NCI-H1105 treated with DMSO at 0.1 percent for 48 hours (cell line): ENCODE measurements at places on chromosomes 11 and 22.
A peak's percentile ranks its signal among the peaks of the same experiment; 100 is the strongest.

- no peak for DNase-seq
These were observed 2.1 kb downstream of the C22orf23 start for GRCh38 chr22:37951305-37951704.

DNA sequence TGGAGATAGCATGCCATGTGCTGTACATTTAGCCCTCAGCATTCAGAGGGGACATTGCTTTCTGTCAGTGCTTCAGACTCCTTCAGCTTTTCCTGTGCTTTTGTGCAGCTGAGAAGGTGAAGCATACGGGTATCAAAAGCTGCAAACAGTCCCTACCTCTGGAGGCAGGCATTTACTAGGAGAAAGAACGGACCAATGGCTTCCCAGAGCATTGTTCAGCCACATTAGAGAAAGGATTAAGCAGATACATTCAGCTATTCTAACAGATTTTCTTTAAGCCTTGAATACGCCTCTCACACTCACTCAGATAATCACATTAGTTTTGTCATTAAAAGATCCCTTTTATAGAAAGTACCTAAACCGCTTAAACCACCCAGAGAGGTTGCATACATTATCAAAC lies 80.7 kb upstream of the FAM181B start:
- DNase-seq: no peak

- DNase-seq: no peak
These were observed 395.6 kb downstream of the LARGE1 start for GRCh38 chr22:33524511-33525260.

DNA sequence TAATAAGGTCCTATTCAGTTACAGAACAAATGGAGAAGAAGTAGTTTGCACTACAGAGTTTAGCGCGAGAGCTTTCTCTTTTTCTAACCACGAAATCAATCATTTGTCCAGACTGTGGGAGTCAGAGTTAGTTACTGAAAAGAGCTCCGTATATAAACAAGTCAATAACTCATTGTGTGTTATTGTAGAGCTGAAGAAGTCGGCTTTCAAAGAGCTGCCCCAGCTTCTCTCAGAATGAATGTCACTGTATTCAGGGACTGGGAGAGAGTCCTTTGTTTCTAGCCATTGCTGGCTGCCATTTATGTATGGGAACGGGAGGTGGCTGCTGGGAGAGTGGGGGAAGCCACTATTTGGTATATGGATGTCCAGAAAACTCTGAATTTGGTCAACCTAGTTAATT lies 227.8 kb downstream of the DCDC1 start:
- DNase-seq: peak; percentile 3

- DNase-seq: no peak
These were observed 42.8 kb downstream of the PRDM11 start for GRCh38 chr11:45189230-45189629.

GRCh38 chr22:43213051-43213450 lies 26.1 kb upstream of the TTLL12 start:
- DNase-seq: no peak

DNA sequence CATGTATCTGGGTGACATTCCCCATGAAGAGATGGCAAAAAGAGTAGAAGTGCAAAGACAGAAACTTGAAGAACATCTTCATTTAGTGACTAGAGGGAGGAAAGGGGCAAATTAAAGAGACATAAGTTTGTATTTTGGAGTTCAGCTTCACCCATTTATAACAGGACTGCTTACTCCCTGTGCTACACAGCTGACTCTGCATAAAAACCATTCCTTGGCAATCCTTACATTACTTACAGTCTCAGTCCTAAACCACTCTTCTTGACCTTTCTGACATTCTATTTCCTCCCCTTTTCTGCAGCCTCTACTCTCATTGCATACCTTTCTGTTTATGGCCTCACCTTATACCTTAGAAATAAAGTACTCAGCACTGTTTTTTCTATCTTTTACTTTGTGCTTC lies 6.8 kb upstream of the SERGEF start:
- DNase-seq: no peak

- no peak for DNase-seq
These were observed 609.7 kb downstream of the TBC1D22A start for GRCh38 chr22:47372111-47372581.

- DNase-seq: peak; percentile 57
These were observed 111.4 kb upstream of the TBCEL start for GRCh38 chr11:120912504-120912903.

DNA sequence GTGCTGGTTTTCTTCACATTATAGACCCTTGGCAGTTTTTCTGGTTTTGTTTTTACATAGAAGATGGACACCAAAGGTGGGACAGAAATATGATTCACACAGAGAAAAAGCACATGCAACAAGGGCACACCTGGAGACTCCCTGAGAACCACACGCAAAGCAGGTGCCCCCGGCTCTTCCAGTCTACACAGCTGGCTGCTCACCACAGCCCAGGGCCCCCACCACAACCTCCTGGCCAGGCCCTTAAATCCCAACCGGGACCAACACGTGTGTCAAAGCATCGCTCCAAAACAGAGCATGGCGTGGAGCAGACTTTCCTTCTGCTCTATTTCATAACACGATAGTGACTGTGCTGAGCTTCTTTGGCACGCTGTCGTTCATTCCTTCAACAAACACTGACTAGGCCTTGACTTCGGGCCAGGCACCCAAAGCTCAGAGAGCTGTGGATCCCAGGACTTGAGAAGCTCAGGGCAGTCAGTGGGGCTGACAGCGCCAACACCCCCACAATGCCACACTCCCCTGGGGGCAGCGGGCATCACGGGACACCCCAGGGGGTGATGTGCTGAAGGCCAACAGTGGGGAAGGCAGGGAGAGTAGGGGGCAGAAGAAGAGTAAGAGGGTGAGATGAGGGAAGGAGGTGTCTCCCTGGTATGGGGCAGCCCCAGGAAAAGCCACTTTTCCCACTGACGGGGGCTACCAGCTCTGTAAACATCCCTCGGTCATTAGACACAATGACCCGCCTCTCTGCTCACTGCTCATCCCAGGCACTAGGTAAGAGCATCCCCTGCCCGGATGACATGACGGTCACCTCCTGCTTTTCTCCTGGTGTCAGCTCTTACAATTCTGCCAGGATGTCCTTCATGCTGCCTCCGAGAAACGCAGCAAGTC lies 26.0 kb downstream of the CELSR1 start:
- no peak for DNase-seq

- peak; percentile 91 for DNase-seq
These were observed 139.9 kb upstream of the NARS2 start for GRCh38 chr11:78714539-78714938.

DNA sequence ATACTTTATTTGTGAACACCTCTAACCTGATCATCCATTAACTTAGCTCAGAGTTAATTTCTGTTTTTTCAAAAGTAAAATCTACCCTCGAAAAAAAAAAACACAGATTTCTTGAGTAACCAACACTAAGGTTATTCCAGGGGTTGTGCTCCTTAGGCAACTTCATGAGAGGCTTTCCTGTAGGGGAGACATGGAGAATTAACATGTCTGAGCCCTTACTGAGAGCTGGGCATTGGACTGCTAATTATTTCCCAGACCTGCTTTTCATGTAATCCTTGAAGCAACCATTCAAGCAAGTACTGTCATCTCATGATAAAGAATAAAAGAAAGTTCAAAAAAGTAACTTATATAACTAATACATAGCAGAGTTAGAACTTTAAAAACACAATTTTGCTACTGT lies 13.5 kb upstream of the UPB1 start:
- DNase-seq: no peak

- DNase-seq: no peak
These were observed 386.9 kb upstream of the FAT3 start for GRCh38 chr11:91837411-91838330.

DNA sequence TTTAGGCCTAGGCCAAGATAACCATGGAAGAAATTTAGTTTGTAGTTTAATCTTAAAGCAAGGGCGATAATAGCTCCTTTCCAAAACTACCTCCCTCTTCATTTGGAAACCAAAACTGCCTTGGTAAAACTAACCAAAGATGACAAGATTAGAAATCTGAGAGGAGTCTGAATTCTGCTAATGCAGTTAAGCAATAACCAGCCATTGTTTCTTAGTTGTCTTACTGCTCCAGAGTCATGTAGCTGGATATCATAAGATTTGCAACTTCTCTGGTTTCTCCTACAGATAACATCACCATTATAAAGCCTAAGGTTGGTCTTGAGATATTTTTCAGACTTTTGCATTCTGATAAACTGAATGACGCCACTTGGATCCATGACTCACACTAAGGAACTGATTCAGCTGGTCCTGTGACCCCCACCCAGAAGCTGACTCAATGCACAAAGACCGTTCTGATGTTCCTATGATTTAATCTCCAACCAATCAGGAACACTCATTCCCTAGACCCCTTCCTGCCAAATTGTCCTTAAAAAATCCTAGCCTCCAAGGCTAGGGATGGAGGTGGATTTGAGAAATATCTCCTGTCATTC lies 200.8 kb downstream of the LUZP2 start:
- no peak for DNase-seq

DNA sequence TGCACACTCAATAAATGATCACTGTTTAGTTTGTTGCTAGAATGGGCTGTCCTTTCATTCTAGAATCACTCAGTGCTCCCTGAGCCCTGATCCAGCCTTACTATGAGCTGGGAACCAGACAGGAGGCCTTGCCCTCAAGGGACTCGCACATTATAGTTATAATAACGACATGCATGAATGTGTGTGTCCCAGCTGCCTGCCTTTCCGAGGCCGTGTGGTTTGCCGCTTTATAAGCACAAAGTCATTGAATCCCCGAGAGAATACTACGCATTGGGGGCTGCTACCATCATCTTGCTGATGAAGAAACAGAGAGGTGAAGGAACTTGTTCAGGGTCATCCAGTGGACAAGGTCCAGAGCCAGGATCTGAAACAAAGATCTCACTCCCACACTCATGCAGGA lies 75.7 kb downstream of the NFAM1 start:
- DNase-seq: no peak

DNA sequence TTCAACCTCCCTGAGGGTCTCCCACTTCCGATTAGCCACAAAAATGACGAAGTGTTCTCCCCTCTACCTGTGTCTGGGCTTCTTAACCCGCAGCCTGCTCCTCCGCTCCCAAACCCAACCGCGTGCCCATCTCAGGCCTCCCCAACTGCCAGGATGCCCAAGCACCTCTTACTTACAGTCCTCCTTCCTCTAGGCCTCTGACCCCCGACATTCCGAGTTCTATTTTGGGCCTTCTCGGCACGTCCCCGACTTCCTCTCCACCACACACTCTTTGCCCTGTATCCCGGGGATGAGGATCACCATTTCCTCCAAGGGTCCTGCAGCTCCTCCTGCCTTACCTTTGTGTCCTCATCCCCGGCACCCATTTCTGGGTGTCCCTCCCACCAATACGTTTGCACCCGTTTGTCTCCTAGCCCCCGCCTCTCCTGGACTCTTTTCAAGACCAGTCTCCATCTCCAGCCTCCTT lies 388 bp upstream of the MUS81 start:
- DNase-seq: no peak

GRCh38 chr11:112789481-112789880 lies 171.7 kb upstream of the NCAM1 start:
- DNase-seq: no peak

GRCh38 chr11:10109806-10110205 lies 184.2 kb downstream of the SBF2 start:
- no peak for DNase-seq

DNA sequence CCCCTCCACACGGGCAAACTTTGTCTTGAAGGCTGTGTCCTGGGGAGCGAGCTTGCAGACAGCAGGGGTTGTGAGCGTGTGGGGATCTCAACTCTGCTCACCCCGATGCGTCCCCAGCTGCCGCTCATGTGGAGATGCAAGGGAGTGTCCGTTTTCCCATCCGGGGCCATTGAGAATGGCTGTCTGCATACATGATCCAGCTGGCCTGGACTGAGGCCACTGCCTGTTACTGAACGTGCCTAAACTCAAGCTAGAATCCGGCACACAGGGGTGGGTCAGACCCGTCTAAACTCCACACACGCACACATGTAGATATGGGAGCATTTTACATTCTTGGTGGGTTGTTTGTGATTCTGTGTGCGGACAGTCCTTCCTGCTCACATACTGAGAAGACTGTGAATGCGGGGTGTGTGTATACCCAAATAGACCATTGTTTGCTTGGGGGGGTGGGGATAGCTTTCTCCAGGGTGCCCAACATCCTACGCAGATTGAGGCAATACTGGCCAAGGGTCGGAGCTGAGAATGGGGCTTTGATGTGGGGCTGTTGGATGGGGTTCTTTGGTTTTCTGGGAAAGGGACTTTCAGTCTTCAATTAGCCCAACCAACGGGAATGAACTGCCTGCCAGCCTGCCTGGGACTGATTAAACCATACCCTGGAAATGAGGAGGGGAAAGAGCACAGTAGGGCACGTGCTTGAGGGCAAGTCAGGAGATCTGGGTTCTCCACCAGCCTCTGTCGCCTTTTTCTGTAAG lies 60.4 kb downstream of the ST3GAL4 start:
- no peak for DNase-seq

GRCh38 chr11:61654397-61654829 lies 25.8 kb upstream of the DAGLA start:
- no peak for DNase-seq

DNA sequence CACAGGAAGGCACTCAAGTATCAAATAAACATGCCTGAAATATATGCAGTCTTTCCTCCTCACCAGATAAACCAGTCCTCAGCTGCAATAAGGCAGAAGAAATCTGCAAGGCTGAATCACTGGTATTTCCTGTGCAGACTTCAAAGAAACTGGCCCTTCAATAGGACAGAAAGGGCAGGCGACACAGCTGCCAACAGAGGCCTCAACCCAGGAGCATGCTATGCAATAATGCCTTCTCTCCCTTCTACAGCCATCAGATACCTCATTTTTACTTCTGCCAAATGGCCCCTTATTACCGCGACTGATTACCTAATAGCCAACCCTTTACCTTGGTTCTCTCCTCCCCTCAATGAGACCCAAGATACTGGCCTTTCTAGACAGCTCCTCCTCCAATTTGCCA lies 8.0 kb downstream of the NUMA1 start:
- no peak for DNase-seq

DNA sequence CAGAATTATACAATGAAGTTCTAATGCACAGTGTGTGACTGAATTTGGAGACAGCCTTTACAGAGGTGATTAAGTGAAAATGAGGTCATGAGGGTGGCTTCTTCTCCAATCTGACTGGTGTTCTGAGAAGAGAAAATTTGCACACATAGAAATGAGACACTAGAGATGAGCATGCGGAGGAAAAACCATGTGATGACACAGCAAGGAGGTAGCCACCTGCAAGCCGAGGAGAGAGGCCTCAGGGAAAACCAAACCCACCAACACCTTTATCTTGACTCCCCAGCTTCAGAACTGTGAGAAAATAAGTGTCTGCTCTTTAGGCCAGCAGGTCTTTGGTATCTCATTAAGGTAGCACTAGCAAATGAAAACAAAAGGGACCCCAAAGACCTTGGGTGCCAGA lies 93.2 kb downstream of the GGTLC2 start:
- DNase-seq: no peak

GRCh38 chr11:88105526-88105925 lies 69.7 kb downstream of the RAB38 start:
- DNase-seq: no peak

- DNase-seq: no peak
These were observed 34.4 kb downstream of the MPPED1 start for GRCh38 chr22:43446037-43446803.

GRCh38 chr22:16838073-16838472 lies 12.9 kb upstream of the XKR3 start:
- DNase-seq: no peak

- peak; percentile 70 for DNase-seq
These were observed 14.7 kb downstream of the EPS8L2 start for GRCh38 chr11:720642-721246.
